ENCODE measurements at places on chromosomes 6 and 20. TPM values are rescaled to one million over a fixed set of nuclear protein-coding genes. Genes with fewer than 3 reads are reported as not detected.

DNA sequence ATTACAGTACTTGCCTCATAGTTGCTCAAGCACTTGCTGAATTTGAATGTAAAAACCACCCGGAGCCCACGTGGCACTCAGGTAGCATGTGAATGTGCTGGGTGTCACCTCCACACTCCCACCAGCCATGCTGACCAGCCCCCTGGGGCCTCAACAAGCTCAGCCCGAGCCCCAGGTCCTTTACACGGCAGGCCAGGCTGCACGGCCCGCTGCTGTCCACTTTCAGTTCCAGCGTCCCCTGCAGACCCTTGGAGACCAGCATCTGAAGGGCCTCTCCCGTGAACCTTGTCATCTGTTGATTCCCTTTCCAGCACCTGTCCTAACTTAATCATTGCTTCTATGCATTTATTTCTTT lies 33.3 kb upstream of the ZBP1 start:
- DNase-seq: no peak

DNA sequence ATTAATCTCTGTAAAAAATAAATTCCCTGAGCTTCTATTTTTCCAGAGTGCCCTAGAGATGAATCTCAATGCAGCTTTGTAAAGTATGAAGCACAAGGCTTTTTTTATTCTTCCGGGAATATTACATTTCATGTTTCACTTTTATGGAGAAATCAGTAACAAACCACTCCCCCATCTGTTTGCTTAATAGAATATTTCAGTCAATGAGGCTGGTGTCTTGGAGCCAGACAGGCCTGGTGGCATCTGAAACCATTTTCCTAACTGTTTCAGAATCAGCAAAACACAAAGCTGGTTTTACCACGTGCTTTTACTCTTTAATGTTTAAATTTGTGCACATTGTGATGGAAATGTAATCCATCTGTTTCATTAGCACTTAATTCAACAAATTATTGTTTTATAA lies 400.8 kb upstream of the HSF2 start:
- no peak for DNase-seq

GRCh38 chr20:36959242-36959641 lies 7.7 kb upstream of the SAMHD1 start:
- DNase-seq: no peak

SEMG1 gene
- total RNA-seq: not detected

DNA sequence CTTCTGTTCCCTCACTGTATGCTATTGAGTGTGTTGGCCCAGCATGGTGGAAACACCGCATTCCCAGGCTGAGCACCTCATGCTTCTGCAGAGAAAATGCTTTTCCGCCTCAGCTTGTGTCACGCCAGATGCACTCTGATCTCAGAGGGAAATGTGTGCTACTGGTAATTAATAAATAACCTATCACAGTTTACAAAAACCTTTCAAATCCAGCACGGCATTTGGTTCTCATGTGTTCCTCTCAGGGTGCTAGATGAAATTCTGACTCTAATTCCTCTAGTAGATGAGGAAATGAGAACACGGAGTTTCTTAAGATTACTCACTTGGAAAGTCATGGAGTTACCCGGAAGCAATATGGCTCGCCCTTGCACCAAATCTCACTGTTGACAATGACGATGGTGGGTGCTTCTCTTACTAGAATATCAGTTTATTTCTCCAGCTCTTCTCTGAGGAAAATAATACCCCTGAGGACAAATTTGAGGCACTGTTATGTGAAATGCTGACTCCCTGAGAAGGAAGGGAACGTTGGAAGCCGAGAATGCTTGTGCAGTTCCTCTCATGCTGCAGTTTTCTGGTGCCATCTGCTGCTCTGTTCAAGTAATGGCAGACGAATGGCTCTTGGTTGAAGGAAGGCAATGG lies 116.6 kb downstream of the RNF144B start:
- peak; percentile 24 for DNase-seq

DNA sequence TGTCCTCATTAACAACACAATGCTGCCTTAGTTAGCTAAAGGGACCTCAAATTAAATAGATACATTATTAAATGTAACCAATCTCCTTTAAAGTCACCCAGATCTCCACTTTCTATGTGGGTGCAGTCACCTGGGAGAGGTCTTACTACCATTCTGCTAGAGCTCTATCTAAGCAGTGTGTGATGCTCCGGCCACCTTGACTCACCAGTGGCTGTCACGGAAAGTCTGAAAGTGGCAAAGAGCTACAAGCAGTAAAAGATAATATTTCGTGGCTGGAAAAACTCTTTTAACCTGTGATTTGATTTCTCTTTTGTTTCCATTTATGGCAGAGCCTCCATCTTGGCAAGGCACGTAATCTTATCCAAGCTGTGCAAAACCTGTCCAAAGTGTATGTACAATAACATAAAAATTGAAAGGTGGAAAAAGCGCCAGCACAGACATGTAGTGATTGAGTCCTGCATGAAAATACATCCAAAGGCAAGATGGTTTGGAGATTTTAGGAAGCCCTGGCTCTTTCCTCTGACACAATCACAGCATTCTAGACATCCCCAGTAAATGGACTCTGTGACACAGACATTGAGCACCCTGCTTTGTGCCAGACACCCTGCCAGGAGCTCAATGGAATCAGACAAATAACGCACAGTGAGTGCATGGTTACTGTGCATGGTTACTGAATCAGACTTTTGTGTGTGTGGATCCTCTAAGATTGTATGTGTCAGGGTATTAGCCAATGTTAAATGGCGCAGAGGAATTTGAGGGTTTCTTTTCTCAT lies 116.6 kb downstream of the ADAT2 start:
- no peak for DNase-seq

OR2H2 gene
- not detected for total RNA-seq

DNA sequence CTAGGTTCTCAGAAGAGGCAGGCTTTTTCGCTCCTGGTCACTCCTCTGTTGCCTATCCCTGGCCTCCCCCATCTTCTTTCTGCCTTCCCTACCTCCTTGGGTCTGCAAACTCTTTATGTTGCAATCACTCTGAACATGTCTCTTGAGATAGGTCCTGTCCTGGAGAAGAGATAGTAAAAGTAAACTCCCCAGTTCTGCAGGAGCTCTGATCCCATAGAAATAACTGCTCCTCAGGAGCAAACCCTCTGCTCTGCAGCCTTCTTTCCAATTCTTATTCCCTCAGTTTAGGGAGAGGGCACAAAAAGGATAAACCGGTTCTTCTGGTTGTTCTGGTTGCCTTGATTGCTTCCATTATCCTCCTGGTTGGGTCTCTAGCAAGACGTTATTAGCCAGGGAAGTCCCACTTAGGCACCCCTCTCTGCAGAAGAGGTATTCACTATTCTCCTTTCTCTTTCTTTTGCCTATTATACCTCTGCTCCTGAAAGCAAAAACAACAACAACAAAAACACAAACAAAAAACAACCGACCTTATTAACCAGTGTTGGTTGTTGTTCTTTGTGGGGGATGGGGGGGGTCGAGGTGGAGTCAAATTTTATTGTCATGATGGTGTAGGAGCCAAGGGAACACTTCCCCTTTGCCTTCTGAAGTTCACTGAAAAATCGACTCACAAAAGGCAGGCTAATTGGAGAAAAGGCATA lies 973 bp downstream of the TRIM38 start:
- no peak for DNase-seq

NDUFAF4 gene
- total RNA-seq: 13.1 TPM

DNA sequence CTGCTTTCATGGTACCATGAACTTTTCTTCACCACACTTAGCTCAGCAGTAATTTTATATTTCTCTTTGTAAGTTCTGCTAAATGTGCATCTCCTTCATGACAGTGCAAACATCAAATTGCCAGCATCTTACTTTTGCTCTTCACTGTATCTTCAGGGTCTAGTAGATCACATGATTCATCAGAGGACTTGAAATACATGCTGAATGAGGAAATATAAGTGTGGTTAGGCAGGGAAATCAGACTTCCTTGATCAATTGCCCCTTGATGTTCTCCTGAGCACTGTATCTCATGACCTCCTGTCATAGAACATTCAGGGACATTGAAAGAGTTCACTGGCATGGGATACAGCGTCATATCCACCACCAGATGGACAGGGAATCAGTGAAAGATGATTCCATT lies 25.3 kb upstream of the POLR1H start:
- no peak for DNase-seq

DNA sequence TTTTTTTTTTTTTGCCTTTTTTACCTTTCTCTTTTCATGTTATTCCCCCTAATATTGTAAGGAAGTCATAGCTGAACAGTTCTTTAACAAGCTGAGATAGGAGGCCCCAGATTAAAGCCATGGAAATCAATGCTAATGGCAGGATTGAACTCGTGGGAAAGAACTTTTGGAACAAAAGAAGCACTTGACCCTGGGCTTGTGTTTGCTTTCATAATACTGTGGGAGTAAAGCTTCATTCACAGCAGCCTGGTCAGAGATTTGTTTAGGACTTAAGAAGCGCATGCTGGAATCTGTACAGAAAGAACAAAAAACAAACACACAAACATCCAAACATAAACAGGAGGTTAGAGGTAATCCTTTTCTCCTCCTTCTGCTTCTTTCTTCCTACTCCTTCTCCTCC lies 5.1 kb downstream of the HEY2 start:
- no peak for DNase-seq

GRCh38 chr20:48862279-48862678 lies 34.5 kb upstream of the PREX1 start:
- DNase-seq: no peak

MYLK4 gene
- total RNA-seq: 0.60 TPM

FAM83B gene
- total RNA-seq: not detected

IRF4 gene
- total RNA-seq: 6.9 TPM

GRCh38 chr6:148869585-148869984 lies 122.8 kb downstream of the UST start:
- DNase-seq: no peak

- DNase-seq: no peak
These were observed 3.7 kb upstream of the TMEM242 start for GRCh38 chr6:157326979-157327378.

DNA sequence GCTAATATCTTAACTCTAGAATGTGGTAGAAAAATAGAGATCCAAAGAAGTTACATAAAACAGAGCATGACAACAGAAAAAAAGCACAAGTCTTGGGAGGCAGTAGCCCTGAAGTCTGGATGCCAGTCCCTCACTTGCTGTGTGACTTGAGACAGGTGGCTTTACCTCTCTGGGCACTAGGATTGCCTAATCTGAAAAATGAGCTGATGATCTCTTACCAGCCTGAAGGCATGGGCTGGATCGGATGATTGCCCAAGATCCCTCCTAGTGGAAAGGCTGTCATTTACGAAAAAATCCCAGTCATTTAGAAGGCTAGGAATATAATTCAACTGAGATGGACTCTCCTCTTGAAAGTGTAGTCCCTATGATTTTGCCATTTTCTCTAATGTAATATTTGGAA lies 10.9 kb upstream of the GCM1 start:
- DNase-seq: no peak

DNA sequence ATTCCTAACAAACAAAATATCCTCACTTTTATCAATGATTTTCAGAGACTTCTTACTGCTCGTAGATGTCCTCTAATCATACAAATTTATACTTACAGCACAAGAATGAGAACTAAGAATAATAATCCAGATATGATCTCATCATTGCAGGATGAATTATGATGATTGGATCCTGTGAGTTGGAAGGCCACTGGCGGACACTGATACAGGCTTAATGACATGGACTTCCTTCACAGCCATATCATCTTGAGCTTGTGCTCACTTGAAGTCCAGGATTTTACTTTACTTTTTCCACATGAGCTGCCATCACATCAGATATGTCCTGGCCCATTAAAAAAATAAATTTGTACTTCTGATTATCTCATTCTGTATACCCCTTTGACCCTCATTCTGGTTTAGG lies 94.3 kb downstream of the NKAIN2 start:
- DNase-seq: no peak

DNA sequence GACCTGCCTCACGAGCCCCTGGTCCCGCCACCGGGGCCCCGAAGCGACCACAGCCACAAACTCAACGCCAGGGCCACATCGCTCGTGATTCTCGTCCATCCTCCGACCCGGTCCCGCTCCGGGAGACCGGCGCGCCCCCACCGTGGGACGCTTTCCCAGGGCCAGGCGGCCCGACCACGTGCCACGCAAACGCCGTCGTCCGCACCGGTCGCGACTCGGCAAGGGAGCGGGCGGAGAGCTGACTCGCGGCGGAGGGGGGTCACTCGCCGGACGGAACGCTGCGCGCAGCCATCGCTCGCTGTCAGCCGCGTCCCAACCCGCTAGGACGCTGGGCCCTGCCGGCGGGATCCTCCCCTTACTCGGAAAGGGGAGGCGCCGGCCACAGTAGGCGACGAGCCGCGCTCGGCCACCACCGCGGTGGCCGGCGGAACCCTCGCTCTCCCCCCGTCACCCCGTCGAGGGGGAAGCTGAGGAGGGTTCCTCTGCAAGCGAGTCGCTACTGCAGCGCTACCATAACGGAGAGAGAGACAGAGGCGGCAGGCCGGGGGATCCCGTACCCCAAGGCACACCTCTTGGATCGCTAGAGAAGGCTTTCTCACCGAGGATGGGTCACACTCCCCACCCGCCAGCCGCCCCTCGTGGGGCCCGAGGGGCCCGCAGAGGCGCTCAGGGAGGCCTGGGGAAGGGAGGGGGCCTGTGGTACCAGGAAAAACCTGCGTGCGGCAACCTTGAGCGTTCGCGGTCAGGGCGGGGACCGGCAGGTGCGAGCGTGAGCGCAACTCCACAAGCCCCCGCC lies 511.8 kb upstream of the ZNF337 start:
- DNase-seq: no peak

BMP2 gene
- total RNA-seq: 25.5 TPM

- no peak for DNase-seq
These were observed 51.4 kb upstream of the PLEKHG1 start for GRCh38 chr6:150548330-150548729.

- DNase-seq: no peak
These were observed 87.5 kb upstream of the MEI4 start for GRCh38 chr6:77565370-77565769.

KIF25 gene
- total RNA-seq: not detected

HLA-DRB1 gene
- total RNA-seq: 40.2 TPM

- no peak for DNase-seq
These were observed 155.4 kb upstream of the SYNDIG1 start for GRCh38 chr20:24314053-24314452.

MROH8 gene
- 2.1 TPM for total RNA-seq

PDE7B gene
- total RNA-seq: 22.5 TPM

DNA sequence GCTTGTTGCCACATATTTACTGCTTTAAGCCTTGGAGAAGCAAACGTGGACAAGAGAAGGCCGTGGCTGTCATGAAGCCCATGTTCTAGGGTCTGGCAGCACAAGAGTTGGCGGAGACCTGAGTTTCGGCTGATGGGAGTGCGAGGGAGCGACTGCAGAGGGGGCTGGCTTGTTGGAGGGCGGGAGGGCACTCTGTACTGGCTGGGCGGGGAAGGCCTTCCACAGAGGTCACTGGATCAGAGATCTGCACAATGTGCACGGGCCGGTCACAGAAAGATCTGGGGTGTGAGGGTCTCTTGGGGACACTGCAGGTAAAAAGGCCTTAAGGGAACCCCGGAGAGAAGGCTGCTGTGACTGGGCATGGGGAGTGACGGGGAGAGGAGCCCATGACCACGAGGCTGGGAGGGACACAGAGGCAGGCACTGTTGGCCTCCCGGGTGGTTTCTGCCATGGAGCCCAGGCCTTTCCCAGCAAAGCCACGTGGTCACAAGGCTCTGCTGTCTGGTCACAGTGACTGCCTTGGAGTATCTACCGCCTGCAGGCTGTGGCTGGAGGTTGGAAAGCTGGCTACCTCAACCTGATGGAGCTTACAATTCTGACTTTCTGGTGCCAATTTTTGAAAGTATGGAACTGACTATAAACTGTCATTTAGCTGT lies 23.8 kb downstream of the FOXC1 start:
- DNase-seq: no peak
